ENCODE measurements at places on chromosomes 6 and 20.

- H3K27me3 ChIP-seq: peaks cover 10% of the 10 kb centered on the region
- DNase-seq: no peak
- peaks cover 2% of the 10 kb centered on the region for H3K36me3 ChIP-seq
- H3K4me3 ChIP-seq: no peak overlapping the region
- H3K4me1 ChIP-seq: no peaks in the 10 kb centered on the region
- H3K27ac ChIP-seq: no peak overlapping the region
These were observed 11.1 kb downstream of the PCED1A start for GRCh38 chr20:2829376-2829775.

GRCh38 chr6:44829836-44830235 lies 442.3 kb downstream of the CDC5L start:
- no peaks in the 10 kb centered on the region for H3K4me1 ChIP-seq
- no peaks in the 10 kb centered on the region for H3K27me3 ChIP-seq
- H3K4me3 ChIP-seq: no peak overlapping the region
- H3K27ac ChIP-seq: no peak overlapping the region

DNA sequence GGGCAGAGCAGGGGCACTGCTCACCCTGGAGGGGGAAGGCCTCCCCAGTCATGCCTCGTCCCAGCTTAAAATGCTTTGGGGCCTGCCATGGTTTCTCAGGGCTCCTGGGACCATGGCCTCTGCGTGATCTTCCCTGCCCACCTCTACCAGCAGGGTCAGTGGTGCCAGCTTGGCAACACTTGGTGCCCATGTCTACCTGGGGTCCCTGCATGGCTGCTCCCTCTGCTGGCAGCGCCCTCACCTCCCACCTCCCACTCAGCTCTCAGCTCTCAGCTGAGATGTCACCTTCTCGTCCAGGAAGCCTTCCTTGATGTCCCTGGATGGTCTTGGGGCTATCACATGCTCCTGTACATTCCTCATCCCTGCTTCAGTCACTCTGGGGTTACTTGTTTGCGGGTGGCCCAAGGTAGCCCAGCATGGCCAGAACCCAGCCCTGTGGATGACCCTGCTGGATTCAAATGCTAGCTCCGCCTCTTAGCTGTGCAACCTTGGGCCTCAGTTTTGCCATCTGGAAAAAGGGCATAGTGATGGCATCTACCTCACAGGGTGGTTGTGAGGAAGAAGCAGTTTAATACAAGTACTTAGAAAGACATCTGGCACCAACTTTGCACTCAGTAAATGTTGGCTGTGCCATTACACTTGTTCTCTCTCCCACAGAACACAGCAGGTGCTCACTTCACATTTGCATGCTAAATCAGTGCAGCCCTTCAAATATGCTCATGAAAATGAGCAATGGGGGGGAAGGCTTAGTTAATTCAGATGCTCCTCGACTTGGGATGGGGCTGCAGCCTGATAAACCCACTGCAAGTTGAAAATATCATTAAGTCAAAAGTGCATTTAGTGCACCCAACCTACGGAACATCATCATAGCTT lies 53.5 kb upstream of the PTPN1 start:
- H3K4me3 ChIP-seq: no peak overlapping the region
- peaks cover 8% of the 10 kb centered on the region for H3K4me1 ChIP-seq
- H3K36me3 ChIP-seq: no peaks in the 10 kb centered on the region
- no peak for DNase-seq

DNA sequence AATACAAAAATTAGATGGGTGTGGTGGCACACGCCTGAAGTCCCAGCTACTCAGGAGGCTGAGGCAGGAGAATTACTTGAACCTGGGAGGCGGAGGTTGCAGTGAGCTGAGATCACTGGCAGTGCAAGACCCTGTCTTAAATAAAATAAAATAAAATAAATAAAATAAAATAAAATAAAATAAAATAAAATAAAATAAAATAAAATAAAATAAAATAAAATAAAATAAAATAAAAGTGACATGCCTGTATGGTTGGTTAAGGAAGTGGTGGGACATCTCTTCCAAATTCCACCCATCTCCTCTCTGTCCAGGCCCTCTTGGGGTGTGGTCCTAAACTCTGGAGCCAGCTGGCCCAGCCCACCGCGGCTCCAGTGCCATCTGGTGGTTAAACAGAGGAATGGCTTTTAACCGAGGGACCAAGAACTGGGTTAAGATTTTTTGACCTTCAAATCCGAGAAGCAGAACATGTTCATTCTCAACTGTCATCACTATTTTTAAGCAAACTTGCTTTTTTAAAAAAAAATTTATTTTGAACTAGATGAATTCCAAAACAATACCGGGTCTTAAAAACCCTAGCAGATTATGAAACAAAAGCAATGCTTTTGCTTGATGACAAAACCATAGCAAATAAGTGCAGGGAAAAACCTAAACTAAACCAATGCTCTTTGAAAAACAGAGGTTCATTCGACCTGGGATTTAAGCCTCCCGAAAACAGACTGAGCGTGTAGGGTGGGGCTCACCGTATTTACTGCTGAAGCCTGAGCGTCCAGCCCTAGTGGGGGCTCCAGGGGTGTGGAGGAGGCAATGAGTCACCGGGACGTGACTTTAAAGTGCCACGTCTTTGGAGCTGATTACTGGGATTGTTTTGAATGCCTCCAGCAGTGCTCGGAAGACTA lies 68.8 kb downstream of the CDC5L start:
- no peaks in the 10 kb centered on the region for H3K36me3 ChIP-seq
- H3K27me3 ChIP-seq: no peaks in the 10 kb centered on the region
- no peak overlapping the region for H3K4me3 ChIP-seq
- DNase-seq: peak; percentile 58

GRCh38 chr6:11197850-11198249 lies 34.6 kb downstream of the NEDD9 start:
- no peaks in the 10 kb centered on the region for H3K36me3 ChIP-seq
- H3K4me3 ChIP-seq: no peak overlapping the region
- peak overlapping the region; percentile 93 for H3K27ac ChIP-seq
- DNase-seq: no peak
- H3K4me1 ChIP-seq: peaks cover 17% of the 10 kb centered on the region

DNA sequence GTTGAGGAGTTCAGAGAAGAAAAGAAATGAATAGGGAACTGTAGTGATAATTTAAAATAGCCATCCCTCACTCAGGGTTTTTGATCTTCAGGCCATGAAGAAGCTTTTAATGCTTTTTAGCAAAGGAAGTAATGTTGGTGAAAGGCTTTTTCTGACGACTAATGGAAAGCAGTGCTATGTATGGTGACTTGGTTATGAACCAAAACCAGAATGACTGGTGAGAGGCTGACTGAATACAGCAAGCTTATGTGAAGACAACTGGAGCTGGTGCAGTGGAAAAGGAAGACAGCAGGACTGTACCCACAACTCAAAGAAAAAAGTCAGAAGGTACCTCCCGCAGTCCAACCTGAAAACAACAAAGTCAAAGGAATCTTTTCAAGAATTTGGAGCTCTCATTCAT lies 118.8 kb downstream of the PRDM1 start:
- no peaks in the 10 kb centered on the region for H3K36me3 ChIP-seq
- no peak for DNase-seq
- no peaks in the 10 kb centered on the region for H3K27me3 ChIP-seq
- no peak overlapping the region for H3K27ac ChIP-seq
- H3K4me3 ChIP-seq: no peak overlapping the region
- H3K4me1 ChIP-seq: no peaks in the 10 kb centered on the region

- peaks cover 12% of the 10 kb centered on the region for H3K27me3 ChIP-seq
- no peak overlapping the region for H3K27ac ChIP-seq
- peak; percentile 82 for DNase-seq
- no peak overlapping the region for H3K4me3 ChIP-seq
- H3K36me3 ChIP-seq: no peaks in the 10 kb centered on the region
- no peaks in the 10 kb centered on the region for H3K4me1 ChIP-seq
These were observed 131.0 kb upstream of the BMP2 start for GRCh38 chr20:6636209-6637159.

DNA sequence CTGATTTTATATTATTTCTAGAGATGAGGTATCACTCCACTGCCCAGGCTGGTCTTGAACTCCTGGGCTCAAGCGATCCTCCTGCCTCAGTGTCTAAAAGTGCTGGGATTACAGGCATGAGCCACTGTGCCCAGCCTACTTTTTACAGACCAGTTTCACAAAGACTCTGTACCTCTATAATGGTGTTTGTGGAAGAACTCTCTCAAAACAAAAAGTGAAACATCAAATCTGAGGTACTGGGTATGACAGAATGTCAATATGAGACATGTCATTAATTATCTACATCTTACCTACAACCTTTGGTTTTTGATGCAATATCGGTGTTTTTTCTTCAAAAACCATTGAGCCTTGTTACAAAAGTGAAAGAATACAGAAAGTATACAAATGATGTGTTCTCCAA lies 49.4 kb upstream of the MCM9 start:
- H3K4me1 ChIP-seq: no peaks in the 10 kb centered on the region
- no peak overlapping the region for H3K27ac ChIP-seq
- no peak overlapping the region for H3K4me3 ChIP-seq
- no peak for DNase-seq
- H3K27me3 ChIP-seq: no peaks in the 10 kb centered on the region
- no peaks in the 10 kb centered on the region for H3K36me3 ChIP-seq

- H3K4me1 ChIP-seq: no peaks in the 10 kb centered on the region
- no peak overlapping the region for H3K4me3 ChIP-seq
- H3K27ac ChIP-seq: no peak overlapping the region
- no peaks in the 10 kb centered on the region for H3K36me3 ChIP-seq
- peaks cover 2% of the 10 kb centered on the region for H3K27me3 ChIP-seq
- DNase-seq: no peak
These were observed 19.9 kb upstream of the MEP1A start for GRCh38 chr6:46773201-46773855.

DNA sequence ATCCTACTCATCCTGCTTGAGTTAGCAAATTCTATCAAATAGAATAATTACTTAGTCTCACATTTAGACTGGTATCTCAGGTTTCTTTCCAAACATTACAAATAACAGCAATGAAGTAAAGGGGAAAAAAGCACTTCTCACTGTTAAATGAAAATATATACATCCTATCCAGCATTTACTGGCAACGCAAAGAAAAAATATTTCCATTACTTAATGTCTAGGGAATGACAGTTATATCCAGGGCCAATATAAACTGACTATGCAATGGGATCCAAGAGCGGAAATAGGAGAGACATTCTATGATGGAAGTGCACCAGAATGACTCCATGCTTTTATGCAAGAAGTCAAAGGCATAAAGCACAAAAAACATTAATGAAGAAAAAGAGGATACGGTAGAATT lies 60.3 kb downstream of the ME1 start:
- H3K4me3 ChIP-seq: no peak overlapping the region
- H3K27ac ChIP-seq: no peak overlapping the region
- DNase-seq: no peak
- no peaks in the 10 kb centered on the region for H3K27me3 ChIP-seq
- no peaks in the 10 kb centered on the region for H3K36me3 ChIP-seq

DNA sequence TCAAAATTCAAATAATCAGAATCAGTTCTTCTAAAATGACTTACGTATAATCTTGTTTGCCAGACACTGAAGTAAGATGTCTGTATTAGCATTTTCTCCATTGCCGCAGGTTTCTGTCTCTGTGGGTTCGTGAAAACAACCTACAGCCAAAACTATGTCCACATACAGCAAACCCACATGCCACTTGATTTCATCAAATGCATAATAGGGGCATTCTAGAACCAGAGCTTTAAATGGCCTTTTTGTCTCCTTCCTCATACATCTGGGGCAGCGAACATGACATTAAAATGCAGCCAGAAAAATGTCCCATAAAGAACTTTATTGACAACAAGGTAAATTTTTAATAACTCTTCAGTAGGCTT lies 90.2 kb upstream of the QKI start:
- H3K36me3 ChIP-seq: no peaks in the 10 kb centered on the region
- H3K4me1 ChIP-seq: peaks cover 15% of the 10 kb centered on the region
- DNase-seq: no peak
- no peak overlapping the region for H3K4me3 ChIP-seq

- no peak overlapping the region for H3K4me3 ChIP-seq
- DNase-seq: no peak
- no peak overlapping the region for H3K27ac ChIP-seq
- peaks cover 1% of the 10 kb centered on the region for H3K4me1 ChIP-seq
These were observed 873.0 kb downstream of the KIF16B start for GRCh38 chr20:15700147-15700765.

GRCh38 chr6:43013097-43013842 lies 476 bp downstream of the MEA1 start:
- peak; percentile 32 for DNase-seq
- peaks cover 29% of the 10 kb centered on the region for H3K4me1 ChIP-seq
- peak overlapping the region; percentile 68 for H3K4me3 ChIP-seq
- H3K27me3 ChIP-seq: no peaks in the 10 kb centered on the region

DNA sequence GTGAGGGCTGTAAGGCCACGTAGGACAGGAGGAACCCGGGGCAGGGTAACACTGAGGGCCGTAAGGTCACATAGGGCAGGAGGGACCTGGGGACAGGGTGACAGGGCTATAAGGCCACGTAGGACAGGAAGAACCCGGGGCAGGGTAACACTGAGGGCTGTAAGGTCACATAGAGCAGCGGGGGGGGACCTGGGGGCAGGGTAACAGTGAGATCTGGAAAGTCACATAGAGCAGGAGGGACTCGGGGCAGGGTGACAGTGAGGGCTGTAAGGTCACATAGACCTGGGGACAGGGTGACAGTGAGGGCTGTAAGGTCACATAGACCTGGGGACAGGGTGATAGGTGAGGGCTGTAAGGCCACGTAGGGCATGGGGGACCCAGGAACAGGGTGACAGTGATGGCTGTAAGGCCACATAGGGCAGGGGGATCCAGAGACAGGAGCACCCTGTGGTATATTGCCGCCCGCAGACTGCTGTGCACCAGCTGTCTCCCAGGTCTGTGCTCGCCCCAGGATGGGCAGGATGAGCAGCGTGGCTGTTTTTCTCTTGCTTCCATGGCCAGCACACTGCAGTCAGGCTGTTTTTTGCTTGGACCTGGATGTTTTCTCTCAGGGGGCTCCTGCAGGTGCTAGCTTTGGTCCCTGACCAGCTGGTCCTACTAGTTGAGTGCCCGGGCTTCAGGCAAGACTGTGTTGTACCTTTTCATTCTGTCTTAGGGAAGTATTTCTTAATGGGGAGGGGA lies 55.7 kb downstream of the SYTL3 start:
- peaks cover 19% of the 10 kb centered on the region for H3K4me1 ChIP-seq
- no peak overlapping the region for H3K27ac ChIP-seq
- no peak for DNase-seq
- no peaks in the 10 kb centered on the region for H3K36me3 ChIP-seq
- H3K27me3 ChIP-seq: no peaks in the 10 kb centered on the region

DNA sequence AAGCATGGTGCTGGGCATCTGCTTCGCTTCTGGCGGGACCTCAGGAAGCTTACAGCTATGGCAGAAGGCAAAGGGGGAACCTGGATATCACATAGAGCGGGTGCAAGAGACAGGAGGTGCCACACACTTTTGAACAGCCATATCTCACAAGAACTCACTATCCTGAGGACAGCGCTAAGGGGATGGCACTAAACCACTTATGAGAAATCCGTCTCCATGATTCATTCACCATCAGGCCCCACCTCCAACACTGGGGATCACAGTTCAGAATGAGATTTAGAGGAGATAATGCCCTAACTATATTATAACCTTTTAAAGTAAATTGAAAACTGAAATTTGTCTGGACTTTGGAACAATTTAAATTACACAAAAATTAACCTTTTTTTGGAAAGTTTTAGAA lies 37.8 kb upstream of the SUMO4 start:
- H3K27ac ChIP-seq: no peak overlapping the region
- no peak overlapping the region for H3K4me3 ChIP-seq
- no peaks in the 10 kb centered on the region for H3K27me3 ChIP-seq
- H3K36me3 ChIP-seq: peaks cover 3% of the 10 kb centered on the region
